ENCODE measurements at places on chromosomes 16 and 17.

- no peak for DNase-seq
These were observed 82.1 kb downstream of the VPS53 start for GRCh38 chr17:632560-632959.

DNA sequence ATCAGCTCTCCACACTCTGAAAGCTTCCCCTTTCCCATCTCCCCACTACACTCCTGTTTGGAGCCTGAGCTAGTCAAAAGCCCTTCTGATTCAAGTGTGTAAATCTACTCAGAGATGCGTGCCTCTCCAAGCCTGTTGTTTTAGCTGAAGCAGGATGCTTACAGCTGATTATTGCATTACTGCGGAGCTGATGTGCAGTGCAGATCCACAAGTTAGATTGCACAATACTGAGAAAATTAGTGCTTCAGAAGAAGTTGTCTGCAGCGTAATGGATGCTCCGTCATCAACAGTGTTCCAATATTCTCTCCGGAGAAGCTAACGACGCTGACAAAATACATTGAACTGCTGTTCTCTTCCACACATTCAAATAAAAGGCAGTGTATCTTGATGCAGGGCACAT, 44.8 kb upstream of the NLRP1 start:
- DNase-seq: no peak

- no peak for DNase-seq
These were observed 139.8 kb upstream of the SDK2 start for GRCh38 chr17:73783945-73784603.

DNA sequence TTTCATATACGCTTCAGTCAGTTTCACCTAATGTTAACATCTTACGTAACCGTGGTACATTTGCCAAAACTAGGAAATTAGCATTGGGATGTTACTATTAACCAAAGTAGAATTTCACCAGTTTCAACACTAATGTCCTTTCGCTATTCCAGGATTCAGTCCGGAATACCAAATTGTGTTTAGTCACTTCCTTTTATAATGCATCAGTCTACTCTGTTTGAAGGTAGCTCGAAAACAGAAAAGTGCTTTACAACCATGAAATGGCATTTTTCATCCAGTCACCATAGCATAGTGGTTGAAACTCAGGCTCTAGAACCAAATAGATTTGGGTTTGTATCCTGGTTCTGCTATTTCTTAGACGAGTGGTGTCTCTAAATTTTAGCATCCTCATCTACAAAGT, 29.4 kb downstream of the AP2B1 start:
- DNase-seq: no peak

GRCh38 chr16:85438981-85439685, 174.0 kb upstream of the GSE1 start:
- DNase-seq: no peak

- DNase-seq: no peak
These were observed 2.4 kb downstream of the GSDMA start for GRCh38 chr17:39965017-39965699.

- DNase-seq: no peak
These were observed 127.0 kb downstream of the ABCC6 start for GRCh38 chr16:16096121-16096857.

DNA sequence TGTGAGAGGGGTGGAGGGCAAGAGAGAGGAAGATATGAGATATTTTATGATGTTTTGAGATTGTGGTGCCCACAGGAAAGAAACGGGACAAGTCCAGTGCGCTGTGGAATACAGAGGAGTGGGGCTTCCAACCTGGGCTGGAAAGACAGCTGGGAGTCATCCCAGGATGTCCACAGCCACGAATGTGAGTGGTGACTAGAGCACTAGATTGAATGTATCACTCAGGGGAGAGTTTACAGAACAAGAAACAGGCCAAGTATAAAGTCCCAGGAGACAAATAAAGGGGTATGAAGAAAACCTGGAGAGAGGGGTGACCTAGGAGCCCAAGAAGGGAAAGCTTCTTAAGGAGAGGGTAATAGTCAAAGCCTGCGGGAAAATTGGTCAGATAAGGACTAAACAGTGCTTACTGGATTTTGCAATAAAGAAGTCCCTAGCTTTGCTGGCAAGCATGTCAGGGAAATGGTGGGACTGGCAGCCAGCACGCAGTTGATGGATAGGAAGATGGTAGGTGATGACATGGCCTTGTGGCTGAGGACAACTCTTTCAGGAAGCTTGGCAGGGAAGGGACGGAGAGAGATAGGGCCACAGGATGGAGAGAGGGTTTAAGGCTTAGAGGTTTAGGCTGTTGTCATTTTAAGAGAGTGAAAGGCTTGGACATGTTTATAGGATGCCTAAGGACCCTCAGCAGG, 114.5 kb downstream of the AXIN2 start:
- DNase-seq: no peak

DNA sequence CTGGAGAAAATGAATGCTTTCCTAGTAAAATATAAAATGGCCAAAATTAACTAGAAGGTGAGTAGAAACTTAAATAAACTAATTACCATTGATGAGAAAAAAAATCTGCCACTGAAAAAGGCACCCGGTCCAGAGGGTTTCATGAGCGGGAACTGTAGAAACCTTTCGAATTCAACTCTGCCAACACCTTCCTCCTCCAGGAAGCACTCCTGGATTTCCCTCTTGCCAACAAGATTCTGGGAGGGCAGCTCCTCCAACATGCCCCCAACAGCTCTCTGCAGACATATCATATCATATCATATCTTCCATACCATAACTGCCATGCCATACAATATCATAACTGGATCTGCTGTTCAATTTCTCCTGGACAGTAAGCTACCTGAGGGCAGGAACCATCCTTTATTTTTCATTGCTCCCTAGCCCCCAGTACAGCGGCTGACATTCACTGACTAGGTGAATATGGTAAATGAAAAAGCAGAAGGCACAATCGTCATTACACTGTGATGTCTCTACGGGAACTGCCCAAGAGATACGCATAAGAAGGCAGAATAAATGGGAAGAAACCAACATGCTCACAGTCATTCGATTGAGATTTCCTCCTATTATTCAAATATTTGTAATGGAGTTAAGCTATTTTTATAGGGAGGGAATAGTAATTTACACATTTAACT, 9.2 kb downstream of the ARHGAP27 start:
- no peak for DNase-seq

DNA sequence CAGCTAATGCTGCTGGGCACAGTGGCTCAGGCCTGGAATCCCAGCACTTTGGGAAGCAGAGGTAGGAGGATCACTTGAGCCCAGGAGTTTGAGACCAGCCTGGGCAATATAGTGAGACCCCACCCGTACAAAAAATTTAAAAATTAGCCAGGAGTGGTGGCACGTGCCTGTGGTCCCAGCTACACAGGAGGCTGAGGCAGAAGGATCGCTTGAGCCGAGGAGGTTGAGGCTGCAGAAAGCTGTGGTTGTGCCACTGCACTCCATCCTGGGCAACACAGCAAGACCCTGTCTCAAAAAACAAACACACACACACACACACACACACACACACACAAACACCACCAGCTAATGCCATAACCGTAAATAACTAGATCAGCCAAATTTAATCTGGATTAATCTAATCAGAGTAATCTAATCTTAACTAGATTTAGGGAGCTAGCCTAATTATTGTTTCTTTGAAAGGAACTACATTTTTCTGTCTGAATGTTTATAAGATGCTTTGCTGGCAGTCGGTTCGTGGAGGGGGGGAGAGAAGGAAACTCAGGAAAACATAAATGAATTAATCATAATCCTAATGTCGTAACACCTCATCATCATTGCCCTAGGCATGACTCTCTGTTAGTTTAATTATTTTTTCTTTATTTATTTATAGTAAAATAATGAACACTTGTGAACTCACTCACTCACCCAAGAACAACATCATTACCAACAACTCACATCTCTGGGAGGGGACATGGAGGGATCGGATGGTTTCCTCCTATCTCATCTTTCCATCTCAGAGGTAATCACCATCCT, 12.5 kb upstream of the RBBP6 start:
- DNase-seq: no peak

DNA sequence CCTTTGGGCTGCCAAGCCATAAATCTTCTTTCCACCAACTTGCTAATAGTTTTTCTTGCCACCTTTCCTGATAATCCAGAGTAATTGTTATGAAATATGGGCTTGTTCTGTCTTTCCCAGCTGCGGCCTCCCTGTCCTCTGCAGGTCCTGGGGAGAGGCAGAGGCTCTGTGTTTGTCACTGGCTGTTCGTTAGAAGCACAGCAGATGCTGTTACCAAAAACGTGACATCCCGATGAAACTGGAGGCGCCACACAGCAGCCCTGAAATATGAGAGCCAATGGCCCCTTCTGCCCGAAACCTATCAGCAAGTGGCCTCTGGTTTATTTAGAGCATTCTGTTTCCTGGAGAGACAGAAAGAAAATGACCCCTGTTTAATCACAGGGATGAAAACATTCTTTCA, 115.1 kb upstream of the ANKFN1 start:
- no peak for DNase-seq

- no peak for DNase-seq
These were observed 363.7 kb upstream of the SOX9 start for GRCh38 chr17:71757156-71757555.

- no peak for DNase-seq
These were observed 1.2 kb upstream of the CYB5B start for GRCh38 chr16:69423189-69423588.

- no peak for DNase-seq
These were observed 15.0 kb upstream of the SALL1 start for GRCh38 chr16:51166091-51166490.

GRCh38 chr17:37447641-37448040, 41.0 kb downstream of the TADA2A start:
- no peak for DNase-seq

GRCh38 chr17:81138083-81138482, 27.2 kb upstream of the PVALEF start:
- DNase-seq: no peak

DNA sequence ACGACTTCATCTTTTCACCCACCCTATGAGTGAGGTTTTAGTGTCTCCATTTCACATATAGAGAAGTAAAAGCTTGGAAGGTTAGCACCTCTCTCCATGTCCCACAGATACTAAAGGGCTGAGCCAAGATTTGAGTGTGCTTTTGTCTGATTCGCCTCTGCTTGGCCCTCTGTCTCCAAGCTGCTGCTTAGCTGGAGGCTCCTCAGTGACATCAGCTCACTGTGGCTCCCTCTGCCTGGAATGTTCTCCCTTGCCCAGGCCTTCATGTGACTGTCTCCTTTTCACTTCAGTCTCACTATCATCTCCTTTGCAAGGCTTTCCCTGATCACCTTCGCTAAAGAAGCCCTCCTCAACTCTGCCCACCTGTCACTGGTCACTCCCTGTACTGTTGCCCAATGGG, 84.5 kb upstream of the HSBP1 start:
- DNase-seq: no peak

- no peak for DNase-seq
These were observed 57.4 kb upstream of the TEKT3 start for GRCh38 chr17:15398736-15399331.
